ENCODE measurements at places on chromosomes 6 and 20.

DNA sequence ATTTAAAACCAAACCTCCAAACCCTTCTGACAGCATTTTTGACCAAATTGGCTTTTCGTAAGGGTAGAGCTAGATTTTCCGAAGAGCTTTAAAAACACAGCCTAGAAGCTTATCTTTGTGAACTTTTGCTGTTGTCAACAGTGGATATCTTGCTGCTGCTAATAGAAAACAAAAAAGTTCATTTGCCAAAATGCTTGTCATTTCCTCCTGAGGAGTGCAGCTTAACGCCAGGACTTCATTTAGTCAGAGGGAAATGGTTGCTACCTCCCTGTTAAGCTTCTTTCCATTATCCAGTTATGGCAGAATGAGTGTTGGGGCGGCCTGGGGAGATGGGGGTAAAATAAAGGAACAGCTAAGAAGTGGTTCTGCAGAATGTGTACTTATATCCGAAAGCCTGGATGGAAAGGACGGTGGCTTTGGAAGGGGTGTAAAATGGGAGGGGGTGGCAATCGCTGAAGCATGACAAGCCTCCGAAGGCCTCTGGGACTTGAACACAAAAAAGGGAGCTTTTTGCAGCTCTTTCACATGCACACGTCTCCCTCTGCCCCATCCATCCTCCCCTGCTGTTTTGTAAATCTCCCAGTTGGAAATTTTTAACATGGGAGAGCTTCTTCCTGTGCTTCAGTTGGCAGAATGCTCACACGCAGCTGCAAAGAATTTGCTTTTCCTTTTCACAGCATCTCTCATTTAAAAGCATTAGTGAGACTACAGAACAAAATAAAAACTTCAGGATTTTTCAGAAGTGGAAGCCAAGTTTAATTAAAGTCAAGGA lies 22.5 kb downstream of the JARID2 start:
- DNase-seq = no peak

GRCh38 chr20:59985864-59986263 lies 27.6 kb downstream of the CDH26 start:
- no peak for DNase-seq

DNA sequence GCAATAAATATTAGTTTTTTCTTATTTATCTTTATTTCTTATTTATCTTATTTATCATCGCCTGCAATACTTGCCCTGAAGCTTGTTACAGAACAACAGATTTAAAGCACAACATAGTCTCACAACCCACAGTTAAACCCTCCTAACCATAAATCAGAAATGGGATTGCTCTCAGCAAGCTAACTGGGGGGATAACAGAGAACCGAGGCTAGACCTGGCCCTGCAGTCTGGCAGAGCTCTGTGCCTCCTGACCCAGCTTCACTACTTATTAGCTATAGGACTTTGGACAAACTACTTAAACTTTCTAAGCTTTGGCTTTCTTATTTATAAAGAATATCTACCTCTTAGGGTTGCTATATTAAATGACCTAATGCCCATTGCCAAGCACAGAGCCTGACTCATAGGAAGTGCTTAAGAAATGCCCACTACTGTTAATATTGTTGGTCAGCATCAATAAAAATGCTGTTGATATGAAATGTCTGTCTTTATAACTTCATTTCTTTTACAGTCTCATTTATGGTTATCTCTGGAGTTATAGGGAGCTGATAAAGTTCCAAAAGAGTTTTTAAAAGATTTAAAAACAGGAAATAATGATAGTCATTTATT lies 87.9 kb upstream of the BEND6 start:
- no peak for DNase-seq

DNA sequence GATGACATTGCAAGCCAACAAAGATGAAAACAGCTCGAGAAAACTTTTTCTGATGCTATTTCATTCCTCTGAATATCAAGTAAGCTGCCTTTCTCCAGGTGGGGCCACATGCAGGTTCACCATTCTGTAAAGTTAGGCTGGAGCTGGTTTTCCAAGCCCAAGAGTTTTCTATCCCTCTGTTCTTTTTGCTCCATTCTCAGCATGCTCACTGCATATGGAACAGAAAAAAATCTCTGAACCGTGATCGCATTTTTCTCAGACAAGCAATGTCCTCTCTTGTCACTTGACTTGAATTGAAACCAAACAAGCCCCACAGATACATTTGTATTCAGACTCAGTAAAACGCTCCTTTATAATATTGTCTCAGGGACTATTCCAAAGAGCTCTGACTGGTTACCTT lies 451.6 kb downstream of the FRK start:
- DNase-seq = no peak

- no peak for DNase-seq
These were observed 31.2 kb downstream of the SRSF3 start for GRCh38 chr6:36625158-36625919.

DNA sequence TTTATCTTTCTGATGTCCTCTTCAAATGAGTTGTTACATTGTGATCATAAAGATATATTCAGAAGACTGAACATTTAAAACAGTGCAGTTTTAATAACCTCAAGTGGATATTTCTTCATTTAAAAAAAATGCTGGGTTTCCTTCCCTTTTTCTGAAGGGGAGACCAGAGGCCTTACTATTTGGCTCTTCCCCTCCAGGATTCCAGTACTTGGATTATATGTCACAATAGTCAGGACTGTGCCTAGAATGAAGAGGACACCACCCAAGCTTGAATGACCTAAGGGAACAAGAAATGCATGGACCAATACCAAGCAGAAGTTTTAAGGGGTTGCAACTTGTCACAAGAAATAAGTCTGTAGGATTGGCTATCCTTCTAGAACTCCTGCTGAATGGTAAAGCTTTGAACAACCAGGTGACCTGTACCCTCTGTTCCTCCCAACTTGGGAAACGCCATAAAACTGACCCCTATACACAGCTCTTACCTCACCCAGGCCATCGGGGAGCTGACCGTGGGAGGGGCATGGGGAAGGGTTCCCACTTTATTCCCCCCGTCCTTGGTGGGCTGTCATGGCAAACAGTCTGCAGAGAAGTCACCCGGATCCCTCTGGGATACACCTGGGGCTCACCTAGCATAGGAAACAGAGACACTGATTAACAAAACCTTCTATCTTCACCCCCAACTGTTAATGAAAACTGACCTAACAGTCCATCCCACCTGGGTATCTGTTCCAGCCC lies 2.0 kb downstream of the FRS3 start:
- no peak for DNase-seq

DNA sequence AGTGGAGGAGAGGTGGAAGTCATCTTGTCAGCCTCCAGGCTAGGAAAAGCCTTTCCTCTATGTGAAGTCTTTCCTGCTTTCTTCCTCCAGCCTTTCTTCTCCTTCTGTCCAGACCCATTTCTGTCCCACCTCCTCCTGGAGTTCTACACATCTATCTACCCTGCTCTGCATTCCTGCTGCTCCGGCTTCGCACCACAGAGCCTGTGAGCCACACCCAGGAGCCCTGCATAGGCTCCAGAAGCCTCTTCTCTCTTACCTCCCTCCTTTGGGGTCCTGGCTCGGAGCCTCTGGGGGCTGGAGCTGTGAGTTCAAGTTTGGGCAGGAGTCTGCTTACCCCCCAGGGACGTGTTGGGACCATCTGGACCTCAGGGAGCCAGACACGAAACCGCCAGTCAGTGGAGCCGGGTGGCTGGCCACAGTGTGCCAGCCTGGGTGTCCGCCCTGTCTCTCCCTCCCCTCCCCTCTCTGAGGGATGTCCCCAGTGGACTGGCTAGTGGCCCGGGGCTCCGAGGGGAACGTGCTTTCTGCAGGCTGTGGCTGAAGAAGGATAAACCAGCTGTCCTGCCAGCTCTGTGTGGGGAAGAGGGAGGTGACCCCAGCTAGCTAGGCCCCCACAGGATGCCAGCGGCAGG lies 99.2 kb downstream of the VEGFA start:
- DNase-seq = no peak

- peak; percentile 83 for DNase-seq
These were observed 940 bp upstream of the ADRM1 start for GRCh38 chr20:62301773-62302340.

- DNase-seq = no peak
These were observed 189.3 kb upstream of the ARG1 start for GRCh38 chr6:131383421-131384411.

- no peak for DNase-seq
These were observed 668.9 kb downstream of the TFAP2A start for GRCh38 chr6:9745966-9746365.
